ENCODE measurements at places on chromosomes 5 and 9. TPM values are rescaled to one million over a fixed set of nuclear protein-coding genes. Genes with fewer than 3 reads are reported as not detected.

GRCh38 chr5:2511706-2512105, 239.8 kb downstream of the IRX2 start:
- DNase-seq = no peak

Gene CD180
- 2.0 TPM for total RNA-seq

Gene NAA35
- 25.1 TPM for total RNA-seq

Gene OR2Y1
- total RNA-seq = not detected

Gene UBE2D2
- total RNA-seq = 104 TPM

Gene SH3PXD2B
- total RNA-seq = 39.5 TPM

Gene IL3
- not detected for total RNA-seq

Data from sciatic nerve (tissue), 2 donors.